ENCODE measurements at places on chromosomes 13 and 19.

- no peak overlapping the region for H3K27ac ChIP-seq
- no peaks in the 10 kb centered on the region for H3K4me1 ChIP-seq
Measured at GRCh38 chr13:68727165-68727564, 1380.5 kb upstream of the ATXN8OS start.

DNA sequence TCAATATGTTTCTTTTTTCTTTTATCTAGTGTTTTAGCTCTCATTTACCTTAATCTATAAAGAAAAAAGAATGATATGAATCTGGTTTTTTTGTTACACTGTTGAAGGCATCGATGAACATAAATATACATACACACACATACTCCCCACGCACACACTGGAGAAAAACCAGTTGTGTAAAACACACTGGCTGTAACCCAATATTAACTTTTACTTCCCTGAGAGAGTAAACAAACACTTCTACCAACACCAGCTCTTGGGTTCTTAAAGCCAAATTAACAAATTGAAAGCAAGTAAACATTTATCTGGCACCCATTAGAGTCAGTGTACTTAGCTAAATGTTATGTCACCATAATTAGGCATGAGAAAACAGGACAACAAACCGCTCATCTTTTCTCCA is 145.7 kb downstream of the ABCC4 start:
- H3K27ac ChIP-seq = no peak overlapping the region
- H3K4me1 ChIP-seq = peaks cover 3% of the 10 kb centered on the region
- no peak overlapping the region for H3K4me3 ChIP-seq
- no peaks in the 10 kb centered on the region for H3K27me3 ChIP-seq
- H3K36me3 ChIP-seq = no peaks in the 10 kb centered on the region

- H3K4me3 ChIP-seq = no peak overlapping the region
- no peak overlapping the region for H3K27ac ChIP-seq
- no peaks in the 10 kb centered on the region for H3K27me3 ChIP-seq
- DNase-seq = no peak
Measured at GRCh38 chr13:102461302-102461701, 59.5 kb upstream of the FGF14 start.

DNA sequence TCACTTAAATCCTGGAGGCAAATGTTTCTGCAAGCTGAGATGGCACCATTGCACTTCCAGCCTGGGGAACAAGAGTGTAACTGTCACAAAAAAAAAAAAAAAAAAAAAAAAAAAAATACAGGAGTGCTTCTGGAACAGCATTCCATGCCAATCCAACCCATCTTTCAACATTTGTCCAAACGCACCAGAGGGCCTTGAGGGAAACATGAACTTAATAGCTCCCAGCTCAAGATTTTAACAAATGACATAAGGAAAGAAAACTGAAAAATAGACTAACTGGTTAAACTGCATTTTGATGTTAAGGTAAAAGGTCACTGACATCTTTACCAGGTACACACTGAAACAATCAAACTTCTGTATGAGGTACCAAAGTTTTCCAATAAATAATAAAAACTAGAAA is 47.7 kb upstream of the ZNF83 start:
- no peak overlapping the region for H3K4me3 ChIP-seq
- H3K27me3 ChIP-seq = no peaks in the 10 kb centered on the region
- H3K36me3 ChIP-seq = no peaks in the 10 kb centered on the region
- no peak overlapping the region for H3K27ac ChIP-seq

GRCh38 chr13:91722267-91722884 is 324.0 kb downstream of the GPC5 start:
- H3K36me3 ChIP-seq = no peaks in the 10 kb centered on the region
- H3K4me3 ChIP-seq = no peak overlapping the region
- DNase-seq = no peak
- H3K27ac ChIP-seq = no peak overlapping the region
- H3K27me3 ChIP-seq = no peaks in the 10 kb centered on the region

- peaks cover 44% of the 10 kb centered on the region for H3K27me3 ChIP-seq
- peaks cover 4% of the 10 kb centered on the region for H3K4me1 ChIP-seq
- no peak for DNase-seq
Measured at GRCh38 chr13:111120422-111120821, 5.3 kb downstream of the ARHGEF7 start.

GRCh38 chr19:57816652-57817051 is 1.9 kb upstream of the ZNF552 start:
- no peak overlapping the region for H3K27ac ChIP-seq
- H3K27me3 ChIP-seq = no peaks in the 10 kb centered on the region
- no peak for DNase-seq
- H3K36me3 ChIP-seq = no peaks in the 10 kb centered on the region
- no peak overlapping the region for H3K4me3 ChIP-seq
- H3K4me1 ChIP-seq = peaks cover 44% of the 10 kb centered on the region

DNA sequence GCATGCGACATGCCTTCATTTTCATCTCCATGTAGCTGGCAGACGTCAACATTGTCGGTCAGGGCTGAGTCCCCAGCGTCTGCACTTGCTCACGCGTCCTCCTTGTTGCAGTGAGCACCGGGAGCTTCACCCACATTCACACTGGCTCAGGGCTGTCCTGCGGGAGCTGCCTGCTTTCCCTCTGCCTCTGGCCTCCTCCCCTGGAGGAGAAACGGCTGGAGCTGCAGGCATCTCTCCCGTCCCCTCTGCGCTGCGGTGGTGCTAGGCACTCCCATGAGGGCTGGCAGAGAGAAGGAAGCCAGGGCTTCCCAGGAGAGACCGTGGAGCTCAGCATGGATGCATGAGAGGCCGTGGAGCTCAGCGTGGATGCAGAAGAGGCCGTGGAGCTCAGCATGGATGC is 18.4 kb upstream of the TMEM255B start:
- peaks cover 18% of the 10 kb centered on the region for H3K4me1 ChIP-seq
- no peak overlapping the region for H3K4me3 ChIP-seq
- H3K36me3 ChIP-seq = no peaks in the 10 kb centered on the region
- no peak for DNase-seq
- no peak overlapping the region for H3K27ac ChIP-seq
- no peaks in the 10 kb centered on the region for H3K27me3 ChIP-seq

- no peak overlapping the region for H3K4me3 ChIP-seq
- H3K27me3 ChIP-seq = peaks cover 3% of the 10 kb centered on the region
- H3K36me3 ChIP-seq = no peaks in the 10 kb centered on the region
- no peak overlapping the region for H3K27ac ChIP-seq
- DNase-seq = peak; percentile 21
Measured at GRCh38 chr13:22800526-22801401, 380.0 kb upstream of the SGCG start.

GRCh38 chr19:44636439-44637389 is 7.0 kb upstream of the PVR start:
- peaks cover 55% of the 10 kb centered on the region for H3K4me1 ChIP-seq
- H3K4me3 ChIP-seq = no peak overlapping the region
- peak overlapping the region; percentile 25 for H3K27ac ChIP-seq
- no peaks in the 10 kb centered on the region for H3K36me3 ChIP-seq
- DNase-seq = no peak

DNA sequence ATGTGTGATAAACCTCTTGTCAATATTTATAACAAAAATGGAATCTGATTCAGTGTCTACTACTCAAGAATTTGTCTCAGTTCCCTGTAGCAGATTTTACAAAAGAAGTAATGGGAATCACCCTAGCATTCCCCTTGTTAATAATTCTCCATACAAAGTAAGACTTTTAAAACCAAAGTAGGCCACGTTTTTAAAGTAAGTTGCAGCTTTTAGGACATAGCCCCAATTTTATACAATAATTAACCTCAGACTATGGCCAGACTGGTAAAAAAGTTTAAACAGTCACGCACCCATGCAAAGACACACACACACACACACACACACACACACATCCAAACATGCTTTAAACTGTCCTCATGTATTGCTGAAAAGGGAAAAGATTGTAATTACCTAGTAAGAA is 589.9 kb downstream of the PCDH9 start:
- H3K4me1 ChIP-seq = no peaks in the 10 kb centered on the region
- no peak overlapping the region for H3K4me3 ChIP-seq
- H3K27me3 ChIP-seq = no peaks in the 10 kb centered on the region
- DNase-seq = no peak

DNA sequence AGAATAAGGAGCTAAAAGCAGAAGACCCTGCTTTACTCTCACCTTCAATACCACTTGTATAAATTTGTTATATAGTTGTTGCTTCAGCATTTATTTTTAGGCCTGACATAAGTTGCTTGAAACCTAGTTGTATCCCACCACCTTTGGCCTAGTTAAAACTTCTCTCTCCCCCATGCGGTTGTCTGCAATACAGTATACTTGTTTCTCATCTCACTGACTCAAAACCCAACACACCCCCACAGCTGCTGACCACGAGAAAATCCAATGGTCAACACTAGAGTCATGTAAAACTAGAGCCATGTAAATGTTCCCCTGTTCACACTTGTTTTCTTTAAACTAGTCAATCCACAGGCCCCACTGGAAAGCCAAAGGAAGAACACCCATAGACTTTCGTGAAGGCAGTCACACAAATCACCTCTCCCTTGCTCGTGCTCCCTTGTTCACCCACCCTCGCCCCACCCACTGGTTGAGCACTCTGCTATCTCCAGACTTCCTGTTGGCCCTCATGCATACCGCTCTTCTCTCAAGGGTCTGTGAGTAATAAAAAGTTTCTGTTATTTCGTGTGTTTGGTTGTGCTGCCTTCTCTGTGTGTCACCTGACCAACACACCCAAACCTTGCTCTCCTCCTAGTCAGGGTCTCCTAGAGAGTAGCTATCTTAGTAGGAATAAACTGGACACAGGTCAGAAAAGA is 12.9 kb upstream of the CCDC169 start:
- DNase-seq = no peak
- no peaks in the 10 kb centered on the region for H3K27me3 ChIP-seq
- H3K4me3 ChIP-seq = no peak overlapping the region
- H3K4me1 ChIP-seq = no peaks in the 10 kb centered on the region

GRCh38 chr13:59801107-59801880 is 362.4 kb downstream of the DIAPH3 start:
- H3K4me3 ChIP-seq = no peak overlapping the region
- H3K36me3 ChIP-seq = no peaks in the 10 kb centered on the region
- DNase-seq = no peak
- H3K27ac ChIP-seq = no peak overlapping the region
- H3K27me3 ChIP-seq = no peaks in the 10 kb centered on the region

- H3K27ac ChIP-seq = peak overlapping the region; percentile 88
- no peaks in the 10 kb centered on the region for H3K27me3 ChIP-seq
Measured at GRCh38 chr19:52188822-52189734, 774 bp upstream of the PPP2R1A start.

DNA sequence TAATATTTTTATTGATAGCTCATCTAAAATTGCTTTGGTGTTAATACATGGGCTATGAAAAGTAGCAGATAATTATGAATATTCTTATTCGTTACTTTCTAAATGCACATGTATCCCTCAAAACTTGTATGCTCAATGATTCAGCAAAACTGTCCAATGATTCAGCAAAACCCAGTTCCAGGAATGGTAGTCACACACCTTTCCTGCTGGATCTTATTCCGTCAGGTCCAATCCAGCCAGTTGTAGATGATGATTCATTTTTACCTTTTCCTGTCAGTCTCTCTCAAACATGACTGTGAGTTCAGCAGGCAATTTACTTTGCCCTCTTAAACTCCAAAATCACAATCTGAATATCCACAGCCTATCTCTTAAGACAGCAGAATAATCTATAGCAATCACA is 1082.6 kb downstream of the EFNB2 start:
- no peak overlapping the region for H3K4me3 ChIP-seq
- H3K27ac ChIP-seq = no peak overlapping the region
- no peaks in the 10 kb centered on the region for H3K36me3 ChIP-seq
- H3K27me3 ChIP-seq = no peaks in the 10 kb centered on the region
- H3K4me1 ChIP-seq = no peaks in the 10 kb centered on the region

DNA sequence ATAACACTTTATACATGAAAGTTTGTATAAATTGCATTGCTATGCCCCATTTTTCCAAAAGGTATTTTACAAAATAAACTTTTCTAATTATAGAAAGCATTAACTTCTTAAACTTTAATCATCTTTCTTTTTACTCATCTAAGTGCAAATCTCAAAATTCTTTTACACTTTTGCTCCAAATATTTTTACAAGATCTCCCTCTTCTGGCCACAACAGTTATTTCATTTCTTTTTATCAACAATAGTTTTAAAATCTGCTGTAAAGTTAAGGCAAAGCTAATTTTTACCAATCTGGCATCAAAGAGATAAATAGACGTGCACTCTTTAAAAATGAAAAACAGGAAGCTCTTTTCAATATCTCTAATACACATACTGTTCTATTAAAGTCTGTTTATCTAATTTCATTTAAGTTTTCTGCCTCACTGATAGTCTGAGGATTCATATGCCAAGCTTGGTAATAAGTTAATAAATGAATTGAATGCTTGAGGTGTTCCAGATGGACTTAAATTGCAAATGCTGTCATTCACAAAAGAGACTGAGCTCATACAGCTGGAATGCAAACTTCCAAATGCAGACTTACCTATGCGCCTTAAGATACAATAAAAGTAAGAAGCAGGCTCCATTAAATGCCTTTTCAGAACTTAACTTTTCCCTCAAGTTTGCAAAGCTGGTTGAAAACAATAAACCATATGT is 583.0 kb upstream of the ATXN8OS start:
- H3K27me3 ChIP-seq = no peaks in the 10 kb centered on the region
- H3K36me3 ChIP-seq = no peaks in the 10 kb centered on the region
- no peaks in the 10 kb centered on the region for H3K4me1 ChIP-seq
- no peak overlapping the region for H3K27ac ChIP-seq

GRCh38 chr13:27636589-27637288 is 15.0 kb downstream of the POLR1D start:
- H3K36me3 ChIP-seq = no peaks in the 10 kb centered on the region
- H3K27me3 ChIP-seq = no peaks in the 10 kb centered on the region
- no peak overlapping the region for H3K4me3 ChIP-seq
- H3K4me1 ChIP-seq = peaks cover 51% of the 10 kb centered on the region

DNA sequence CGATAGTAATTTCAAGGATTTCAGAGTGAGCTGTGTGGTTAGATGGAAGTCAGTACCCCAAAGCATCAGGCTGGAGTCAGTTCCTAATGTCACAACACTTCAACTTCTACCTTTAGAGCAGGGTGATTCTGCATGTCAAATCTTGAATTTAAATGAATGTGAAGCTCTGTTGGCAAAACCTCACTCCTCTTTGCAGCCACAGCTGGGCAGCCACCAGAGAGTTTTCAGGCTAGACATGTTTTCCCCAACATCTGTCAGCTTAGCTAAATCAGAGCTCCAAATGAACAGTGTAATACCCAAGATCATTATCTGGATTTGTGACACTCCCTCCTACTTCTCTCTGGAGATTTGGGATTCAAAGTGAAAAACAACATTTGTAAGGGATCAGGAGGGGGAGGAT is 33.7 kb upstream of the OLFM4 start:
- H3K27ac ChIP-seq = no peak overlapping the region
- no peak for DNase-seq
- no peaks in the 10 kb centered on the region for H3K4me1 ChIP-seq
- H3K27me3 ChIP-seq = no peaks in the 10 kb centered on the region
- no peaks in the 10 kb centered on the region for H3K36me3 ChIP-seq
- no peak overlapping the region for H3K4me3 ChIP-seq

- H3K4me1 ChIP-seq = no peaks in the 10 kb centered on the region
- no peaks in the 10 kb centered on the region for H3K27me3 ChIP-seq
- no peaks in the 10 kb centered on the region for H3K36me3 ChIP-seq
- H3K4me3 ChIP-seq = peak overlapping the region; percentile 70
Measured at GRCh38 chr19:13154911-13155471, 4.8 kb downstream of the IER2 start.

Measured in transverse colon (tissue), 4 donors.